ENCODE measurements at places on chromosomes 1 and 21.

DNA sequence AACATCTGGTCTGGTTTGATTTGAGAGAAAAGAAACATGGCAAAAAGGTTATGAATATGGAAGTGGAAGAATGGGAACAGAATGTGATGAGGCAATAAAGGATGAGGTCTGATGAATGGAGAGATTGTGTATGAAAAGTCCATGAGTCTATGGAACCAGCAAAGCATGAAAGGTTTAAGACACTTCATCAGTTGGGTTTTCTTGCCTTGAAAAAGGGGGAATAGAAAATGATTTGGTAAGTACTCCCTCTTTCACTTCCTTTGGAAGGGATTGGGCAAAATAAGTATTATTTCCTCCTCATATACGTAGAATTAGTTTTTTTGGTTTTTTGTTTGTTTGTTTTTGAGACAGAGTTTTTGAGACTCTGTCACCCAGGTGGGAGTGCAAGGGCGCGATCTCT lies 155.8 kb downstream of the TRIM33 start:
- no peak for DNase-seq

GRCh38 chr1:221439008-221439746 lies 302.7 kb downstream of the DUSP10 start:
- DNase-seq: peak; percentile 48

DNA sequence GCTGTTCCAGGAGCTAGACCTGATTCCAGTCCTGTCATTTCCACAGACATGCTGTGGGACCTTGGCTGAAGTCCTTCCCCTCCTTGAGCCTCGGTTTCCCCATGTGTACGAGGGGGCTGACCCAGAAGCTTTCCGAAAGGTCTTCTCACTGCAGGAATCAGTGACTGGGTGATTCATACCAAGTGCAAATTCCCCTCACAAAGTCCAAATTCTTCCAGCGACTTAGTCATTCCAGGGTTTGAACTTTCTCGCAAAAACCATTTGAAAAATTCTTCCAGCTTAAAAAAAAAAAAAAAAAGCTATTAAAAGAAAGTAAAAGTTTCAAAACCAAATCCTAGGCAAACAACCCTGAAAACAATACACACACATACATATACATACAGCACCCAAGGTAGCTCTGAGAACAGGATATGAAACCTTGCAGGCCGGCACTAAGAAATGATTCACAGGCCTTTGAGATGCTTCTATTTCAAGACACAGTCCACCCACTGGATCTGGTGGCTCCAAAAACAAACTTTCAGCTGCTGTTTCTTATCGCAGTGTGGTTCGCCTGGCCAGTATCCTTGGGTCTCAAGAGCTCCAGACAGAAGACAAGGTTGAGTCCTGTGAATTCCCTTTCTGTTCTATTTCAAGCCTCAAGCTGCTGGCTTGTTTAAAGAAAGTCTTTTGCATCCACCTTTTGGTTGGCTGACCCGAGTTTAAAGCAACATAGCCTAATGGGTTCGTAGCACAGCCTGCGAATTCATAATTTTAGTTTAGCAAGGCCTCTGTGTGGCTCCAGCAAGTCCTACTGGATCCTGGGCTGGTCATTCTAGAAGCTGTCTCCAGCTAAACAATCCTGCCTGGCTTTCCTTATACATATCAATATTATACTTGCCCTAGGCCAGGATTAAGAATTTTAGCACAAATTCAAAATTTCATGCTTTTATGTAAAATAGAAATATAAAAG lies 18.0 kb upstream of the ID3 start:
- DNase-seq: peak; percentile 68

GRCh38 chr1:37739222-37739621 lies 25.7 kb downstream of the EPHA10 start:
- DNase-seq: no peak

DNA sequence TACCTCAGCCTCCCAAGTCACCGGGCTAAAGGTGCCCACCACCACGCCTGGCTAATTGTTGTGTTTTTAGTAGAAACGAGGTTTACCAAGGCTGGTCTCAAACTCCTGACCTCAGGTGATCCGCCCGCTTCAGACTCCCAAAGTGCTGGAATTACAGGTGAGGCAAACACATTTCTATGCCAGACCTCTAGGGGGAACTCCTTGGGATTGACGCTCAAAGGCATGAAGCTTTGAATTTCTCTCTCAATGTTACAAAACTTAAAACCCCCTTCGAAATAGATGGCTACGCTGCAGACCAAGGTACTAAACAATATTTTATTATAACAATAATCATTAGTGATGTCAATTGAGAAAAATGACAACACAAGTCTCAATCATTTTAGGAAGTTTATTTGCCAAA lies 330.0 kb downstream of the SETD4 start:
- no peak for DNase-seq

DNA sequence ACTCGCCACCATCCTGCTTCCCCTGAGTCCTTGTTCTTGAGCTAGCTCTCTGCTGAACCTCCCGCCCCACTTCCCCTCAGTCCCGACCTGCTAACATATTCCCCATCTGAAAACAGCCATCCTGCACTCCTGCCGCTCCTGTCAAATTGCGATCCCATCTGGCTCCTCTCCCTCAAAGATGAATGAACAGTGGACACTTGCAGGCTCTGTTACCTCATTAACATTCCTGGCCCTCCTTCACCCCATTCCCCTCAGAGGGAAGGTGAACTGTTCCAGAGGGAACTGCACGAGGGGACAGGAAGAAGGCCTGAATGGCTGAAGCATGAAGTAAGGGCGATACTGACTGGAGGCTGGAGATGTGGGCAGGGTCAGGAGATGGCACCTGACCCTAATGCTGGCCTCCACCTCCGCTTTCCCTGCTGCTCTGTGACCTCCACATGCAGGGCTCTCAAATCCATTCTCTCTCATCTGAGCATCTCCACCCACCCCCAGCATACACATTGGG lies 7.4 kb upstream of the CELSR2 start:
- DNase-seq: no peak

DNA sequence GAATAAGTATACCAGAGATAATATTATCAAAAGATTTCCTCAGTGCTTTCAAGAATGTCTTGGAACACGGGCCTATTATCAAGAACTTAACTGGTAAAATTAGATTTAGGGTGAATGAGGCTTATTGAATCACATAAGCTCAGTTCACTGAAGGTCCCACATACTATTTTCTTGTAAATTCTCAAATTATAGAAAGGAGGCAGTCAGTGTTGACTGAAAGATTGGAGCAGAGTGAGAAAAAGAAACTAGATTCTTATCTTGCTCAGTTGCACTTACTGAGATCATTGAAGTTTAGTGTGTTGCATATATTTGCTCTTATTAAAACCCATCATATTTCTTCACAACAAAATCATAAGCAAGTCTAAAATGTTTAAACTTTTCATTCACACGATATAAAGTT lies 3.9 kb upstream of the RGS1 start:
- no peak for DNase-seq

- DNase-seq: no peak
Measured at GRCh38 chr1:181984006-181984405, 77.5 kb downstream of the ZNF648 start.

DNA sequence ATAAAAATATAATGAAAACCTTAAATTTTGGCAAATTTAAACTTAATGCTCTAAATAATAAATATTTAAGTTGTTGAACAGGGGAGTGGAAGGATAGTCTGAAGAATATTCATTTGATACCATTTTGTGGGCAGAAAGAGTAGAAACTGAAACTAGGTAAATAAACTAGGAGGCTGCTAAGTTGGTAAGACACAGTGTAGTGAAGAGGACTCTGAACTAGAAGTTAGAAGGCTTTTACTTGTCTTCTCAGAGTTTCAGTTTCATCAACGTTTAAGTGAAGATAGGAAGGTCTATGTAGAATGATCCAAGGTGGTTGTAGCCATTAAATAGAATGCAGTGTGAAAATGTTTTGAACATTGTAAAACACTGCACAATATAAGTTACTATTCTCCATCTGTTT lies 516.9 kb downstream of the AMY1C start:
- DNase-seq: no peak

DNA sequence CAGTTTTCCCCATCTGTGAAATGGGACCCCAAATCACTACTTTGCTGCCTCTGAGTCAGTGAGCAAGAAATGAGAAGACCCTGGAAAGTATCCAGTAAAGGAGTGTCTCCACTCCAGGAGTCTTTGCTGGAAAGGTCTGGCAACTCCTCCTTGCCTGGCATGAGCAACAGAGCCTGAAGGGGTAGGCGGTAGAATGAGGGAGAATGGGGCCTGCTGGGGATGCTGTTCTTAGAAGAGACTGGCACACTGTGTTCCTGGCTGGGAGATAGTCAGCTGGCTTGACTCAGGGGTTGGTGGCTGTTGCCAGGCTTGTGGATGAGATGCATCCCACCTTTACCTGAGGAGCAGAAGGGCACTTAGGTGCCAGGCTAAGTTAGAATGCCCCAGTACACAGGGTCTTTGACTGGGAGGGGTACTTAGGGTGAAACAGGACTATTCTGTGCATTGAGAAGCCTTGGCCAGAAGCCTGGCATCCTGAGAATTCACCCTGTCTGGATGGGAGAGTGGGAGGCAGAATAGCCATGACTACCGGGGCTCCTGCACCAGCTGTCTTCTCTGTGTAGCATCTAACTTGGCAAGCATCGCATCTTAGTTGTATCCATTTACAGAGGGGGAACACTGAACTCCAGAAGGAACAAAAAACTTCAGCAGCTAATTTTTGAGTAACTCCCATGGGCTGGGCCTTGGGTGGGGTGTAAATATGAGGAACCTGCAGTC lies 2.5 kb downstream of the MFSD2A start:
- no peak for DNase-seq

GRCh38 chr1:117606649-117607430 lies 992 bp downstream of the TENT5C start:
- peak; percentile 75 for DNase-seq

- peak; percentile 60 for DNase-seq
Measured at GRCh38 chr1:31699341-31699891, 4.4 kb downstream of the COL16A1 start.

GRCh38 chr21:46181436-46181835 lies 2.8 kb downstream of the SPATC1L start:
- DNase-seq: no peak

DNA sequence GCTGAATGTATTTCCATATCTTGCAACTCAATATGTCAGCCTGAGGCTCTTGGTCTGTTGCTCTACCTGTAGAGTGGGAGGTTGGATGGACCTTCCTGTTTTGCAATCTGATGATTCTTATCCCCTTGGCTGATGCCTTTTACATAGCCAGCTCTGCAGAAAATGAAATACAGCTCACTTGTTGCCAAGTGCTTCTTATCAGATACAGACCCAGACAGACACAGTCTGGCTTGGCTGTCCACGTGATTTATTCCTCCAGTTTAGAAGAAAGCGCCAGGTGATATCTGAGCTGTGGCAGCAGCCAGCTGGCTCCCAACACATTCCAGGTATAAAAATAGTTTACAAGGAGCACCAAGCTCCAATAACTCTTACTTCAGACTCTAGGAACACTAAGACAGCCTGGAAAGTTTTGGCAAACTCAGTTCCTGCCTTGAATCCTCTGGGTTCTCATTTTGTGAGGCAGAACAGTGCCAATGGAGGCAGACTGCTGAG lies 479.2 kb upstream of the USP24 start:
- DNase-seq: no peak

- DNase-seq: no peak
Measured at GRCh38 chr1:89890085-89890752, 69.4 kb downstream of the LRRC8D start.

GRCh38 chr21:28663111-28663693 lies 329.5 kb downstream of the LTN1 start:
- DNase-seq: no peak

DNA sequence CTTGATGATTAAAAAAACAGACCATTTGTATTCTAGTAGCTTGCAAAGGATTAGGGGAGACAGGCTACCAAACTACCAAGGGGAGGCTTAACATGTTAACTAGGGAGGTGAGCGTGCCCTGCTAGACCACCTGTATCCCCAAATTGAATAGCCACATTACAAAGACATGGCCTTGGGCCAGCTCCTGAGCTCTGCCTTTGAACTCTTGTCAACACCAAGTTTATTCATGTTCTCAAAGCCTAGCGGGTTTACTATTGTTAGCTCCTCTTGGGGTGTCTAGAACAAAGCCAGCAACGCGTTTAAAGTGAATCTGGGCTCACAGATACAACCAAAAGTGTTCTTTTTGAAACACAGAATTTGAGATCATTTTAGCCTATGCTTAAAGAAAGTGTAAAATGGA lies 36.3 kb downstream of the SMYD2 start:
- no peak for DNase-seq

DNA sequence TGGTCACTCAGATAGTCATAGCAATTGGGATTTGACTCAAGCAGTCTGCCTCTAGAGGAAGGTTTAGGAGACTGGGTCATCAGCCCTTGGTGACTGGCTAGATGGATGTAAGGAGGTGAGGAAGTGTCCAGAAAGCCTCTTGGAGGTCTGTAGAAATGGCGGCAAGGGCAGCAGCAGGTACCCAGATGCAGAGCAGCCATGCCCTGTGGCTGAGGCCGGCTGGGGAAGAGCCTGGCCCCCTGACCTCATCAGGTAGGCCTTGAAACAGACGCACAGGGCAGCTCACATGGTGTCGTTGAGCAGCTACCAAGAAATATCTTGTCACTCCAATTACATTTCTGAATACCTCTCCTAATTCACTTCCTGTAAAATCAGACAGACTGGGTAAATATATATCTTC lies 98.2 kb downstream of the DMRTB1 start:
- DNase-seq: no peak

- no peak for DNase-seq
Measured at GRCh38 chr1:242876030-242876429, 351.5 kb upstream of the PLD5 start.
